ENCODE measurements at places on chromosomes 5 and 9.

DNA sequence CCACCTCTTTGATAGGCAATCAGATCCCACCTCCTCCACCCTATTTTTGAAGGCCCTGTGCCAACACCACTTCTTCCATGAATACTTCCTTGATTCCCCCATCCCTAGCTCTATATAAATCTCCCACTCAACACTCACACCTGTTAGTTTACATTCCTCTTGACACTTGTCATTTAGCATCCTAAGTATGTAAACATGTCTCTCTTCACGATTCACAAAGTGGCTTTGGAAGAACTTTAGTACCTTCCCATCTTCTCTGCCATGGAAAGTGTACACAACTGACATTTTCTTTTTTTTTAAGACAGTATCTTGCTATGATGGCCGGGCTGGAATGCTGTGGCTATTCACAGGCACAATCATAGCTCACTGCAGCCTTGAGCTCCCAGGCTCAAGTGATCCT is 1.5 kb upstream of the FXN start:
- DNase-seq: no peak

- DNase-seq: no peak
These were observed 547.2 kb downstream of the LRRC70 start for GRCh38 chr5:63125862-63126261.

DNA sequence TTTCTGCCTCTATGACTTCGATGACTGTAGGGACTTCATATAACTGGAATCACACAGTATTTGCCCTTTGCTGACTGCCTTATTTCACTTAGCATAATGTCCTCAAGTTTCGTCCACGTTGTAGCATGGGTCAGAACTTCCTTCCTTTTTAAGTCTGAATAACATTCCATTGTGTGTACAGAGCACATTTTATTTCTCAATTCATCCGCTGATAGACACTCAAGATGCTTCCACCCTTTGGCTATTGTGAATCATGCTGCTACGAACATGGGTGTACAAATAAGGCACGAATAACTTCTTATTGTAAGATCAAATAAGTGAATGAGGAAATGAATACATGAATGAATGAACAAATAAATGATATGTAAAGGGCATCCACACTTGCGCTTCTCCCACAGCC is 13.0 kb downstream of the BARX1 start:
- DNase-seq: no peak

DNA sequence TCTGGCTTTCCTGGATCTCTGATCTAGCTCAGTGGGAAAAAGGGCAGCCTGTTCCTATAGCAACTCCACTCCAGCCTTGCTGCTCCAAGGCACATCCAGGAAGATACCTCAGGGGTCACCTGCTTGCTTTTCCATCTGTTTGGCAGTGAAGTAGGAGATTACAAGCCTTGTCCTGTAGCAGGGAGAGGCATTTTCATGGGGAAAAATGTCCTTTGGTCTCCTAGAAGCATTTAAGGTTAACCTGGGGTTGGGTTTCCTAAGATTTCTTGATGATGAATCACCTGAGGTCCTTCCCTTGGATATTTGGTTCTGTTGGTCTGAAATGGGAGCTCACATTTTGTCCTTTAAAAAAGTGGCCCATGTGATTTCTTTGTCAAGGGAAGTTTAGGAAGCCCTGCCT is 1.5 kb upstream of the TMEM174 start:
- DNase-seq: no peak

- DNase-seq: no peak
These were observed 3.2 kb downstream of the TEK start for GRCh38 chr9:27112235-27112634.

DNA sequence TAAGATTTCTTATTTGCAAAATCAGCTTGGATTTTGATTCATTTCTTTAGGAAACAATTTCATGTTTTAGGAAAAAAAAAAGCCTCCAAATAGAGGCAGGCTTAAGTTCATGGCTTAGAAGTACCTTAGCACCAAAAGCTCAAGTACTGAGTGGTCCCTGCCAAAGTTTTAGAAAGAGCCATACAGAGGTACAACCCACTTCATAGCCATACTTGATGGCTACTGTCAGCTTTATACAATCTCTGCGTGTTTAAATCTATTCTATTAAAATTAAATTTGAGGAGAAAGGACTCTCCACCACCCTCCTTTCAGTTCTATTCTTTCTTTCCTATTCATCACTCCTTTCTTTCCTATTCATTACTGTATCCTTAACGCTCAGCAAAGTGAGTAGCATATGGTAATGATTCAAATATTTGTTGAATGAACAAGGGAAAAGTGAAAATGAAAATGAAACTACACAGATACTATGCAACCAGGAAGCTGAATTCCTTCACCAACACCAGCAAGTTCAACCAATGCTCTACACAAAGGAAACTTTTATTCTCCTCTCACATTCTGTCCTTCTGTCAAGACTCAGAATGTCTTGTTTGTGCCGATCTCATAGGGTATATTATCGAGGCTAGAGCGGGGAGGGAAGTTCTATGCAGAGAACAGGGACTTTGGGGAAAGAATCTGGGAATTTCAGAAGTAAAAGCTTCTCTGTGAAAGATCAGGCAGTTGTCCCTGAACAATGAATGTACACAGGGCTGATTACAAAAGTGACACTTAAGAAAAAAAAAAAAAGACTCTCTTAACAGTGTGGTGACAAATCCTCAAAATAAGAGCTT is 138.6 kb upstream of the SPEF2 start:
- no peak for DNase-seq

GRCh38 chr9:76687861-76688391 is 76.3 kb upstream of the PCA3 start:
- DNase-seq: no peak

DNA sequence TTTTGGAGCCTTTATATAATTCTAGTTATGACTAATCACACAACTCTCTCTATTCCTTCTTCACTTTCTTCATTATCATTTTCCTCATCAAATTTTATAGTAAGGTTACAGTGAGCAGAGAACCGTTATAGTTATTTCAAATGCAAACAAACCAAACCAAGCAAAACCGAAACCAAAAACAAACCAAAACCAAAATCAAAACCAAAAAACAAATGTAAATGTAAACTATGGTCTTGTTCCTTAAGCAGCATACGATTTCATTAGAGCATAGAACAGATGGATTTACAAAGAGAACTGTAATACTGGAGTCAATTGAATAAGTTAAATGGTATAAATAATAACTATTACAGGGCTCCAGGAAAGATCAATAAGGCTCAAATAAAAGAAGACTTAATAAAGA is 447.1 kb downstream of the LRRC70 start:
- no peak for DNase-seq

- no peak for DNase-seq
These were observed 30.5 kb upstream of the ZSWIM6 start for GRCh38 chr5:61301341-61302199.

GRCh38 chr5:135313946-135314345 is 85.1 kb downstream of the MACROH2A1 start:
- no peak for DNase-seq

GRCh38 chr5:116980581-116980980 is 406.0 kb upstream of the SEMA6A start:
- no peak for DNase-seq

DNA sequence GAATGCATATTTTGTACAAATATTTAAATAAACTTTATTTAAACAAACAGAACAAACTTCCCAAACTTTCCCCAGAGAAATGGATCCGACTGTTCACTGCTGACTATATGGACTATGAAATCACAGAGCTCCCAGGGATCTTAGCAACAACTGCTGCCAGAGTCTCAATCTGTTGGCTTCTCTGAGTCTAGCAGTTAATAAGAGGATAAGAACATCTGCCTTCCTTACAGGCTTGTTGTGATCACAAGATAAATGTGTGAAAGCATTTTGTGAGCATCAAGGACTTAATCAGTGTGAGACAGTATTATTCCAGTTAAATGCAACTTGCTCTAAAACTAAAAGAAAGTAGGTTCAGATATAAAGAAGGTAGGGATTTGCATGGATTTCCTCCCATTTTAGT is 31.4 kb upstream of the MYOT start:
- no peak for DNase-seq

DNA sequence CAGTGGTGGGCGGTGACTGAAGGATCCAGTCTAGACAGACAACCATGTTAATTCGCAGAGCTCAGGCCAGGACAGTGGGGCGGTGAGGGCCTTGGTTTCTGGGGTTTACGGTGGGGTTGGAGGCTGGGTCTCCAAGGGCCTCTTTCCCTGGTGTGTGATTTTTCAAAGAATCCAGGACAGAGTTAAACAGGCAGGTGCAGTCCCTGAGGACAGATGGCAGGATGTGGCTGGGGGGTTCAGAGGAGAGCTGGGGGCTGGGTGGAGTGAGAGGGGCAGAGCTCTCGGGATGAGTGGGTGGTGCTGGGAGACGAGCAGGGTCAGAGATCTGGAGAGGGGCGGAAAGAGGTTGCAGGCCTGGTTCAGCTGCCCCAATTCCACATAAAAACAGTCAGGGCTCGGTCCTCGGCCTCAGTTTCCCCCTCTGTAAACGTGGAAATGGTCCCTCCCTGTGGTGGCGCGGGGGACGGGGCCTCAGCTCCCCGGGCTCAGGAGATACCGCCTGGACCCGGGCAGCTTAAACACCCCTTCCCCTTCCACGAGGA is 145.9 kb downstream of the GAPVD1 start:
- DNase-seq: no peak

DNA sequence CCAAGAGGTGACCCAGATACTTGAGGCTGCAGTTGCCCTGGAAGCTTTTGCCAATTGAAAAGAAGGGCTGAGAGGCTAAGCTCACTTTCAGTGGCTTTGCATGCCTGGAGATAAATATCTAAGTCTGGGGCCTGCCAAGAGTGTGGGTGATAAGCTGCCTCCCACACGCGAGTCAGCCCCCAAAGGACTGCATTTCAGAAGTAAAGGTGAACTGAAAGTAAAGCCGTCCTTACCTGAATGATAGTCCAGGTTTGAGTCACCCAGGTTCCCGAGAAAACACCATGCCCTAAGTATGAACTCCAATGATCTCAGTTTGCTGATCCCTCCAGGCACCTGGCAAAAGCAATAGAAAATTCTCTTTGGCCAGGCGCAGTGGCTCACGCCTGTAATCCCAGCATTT is 22.5 kb upstream of the N4BP3 start:
- DNase-seq: no peak

DNA sequence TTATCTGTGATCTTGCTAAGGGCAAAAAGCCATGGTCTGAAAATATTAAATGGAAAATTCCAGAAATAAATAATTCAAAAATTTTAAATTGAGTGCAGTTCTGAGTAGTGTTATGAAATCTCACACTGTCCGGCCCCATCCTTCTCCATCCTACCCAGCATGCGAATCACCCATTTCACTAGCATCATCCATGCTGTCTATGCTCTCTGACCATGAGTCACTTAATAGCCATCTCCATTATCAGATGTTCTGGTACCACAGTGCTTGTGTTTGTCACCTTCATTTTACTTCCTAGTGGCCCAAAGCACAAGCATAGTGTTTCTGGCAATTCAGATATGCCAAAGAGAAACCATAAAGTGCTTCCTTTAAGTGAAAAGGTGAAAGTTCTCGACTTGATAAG is 63.3 kb upstream of the SMC5 start:
- no peak for DNase-seq

GRCh38 chr5:149464796-149465489 is 85.9 kb upstream of the IL17B start:
- no peak for DNase-seq

GRCh38 chr9:137445275-137445807 is 4.2 kb upstream of the ENTPD8 start:
- DNase-seq: peak; percentile 84

- no peak for DNase-seq
These were observed 4.8 kb downstream of the KIAA0825 start for GRCh38 chr5:94613583-94613982.

GRCh38 chr5:104539618-104540350 is 977.2 kb upstream of the NUDT12 start:
- DNase-seq: no peak

- DNase-seq: no peak
These were observed 405.8 kb upstream of the PTGER4 start for GRCh38 chr5:40273936-40274335.

GRCh38 chr9:23663125-23663524 is 162.9 kb downstream of the ELAVL2 start:
- no peak for DNase-seq

GRCh38 chr9:35816708-35817107 is 1.9 kb upstream of the HINT2 start:
- no peak for DNase-seq

DNA sequence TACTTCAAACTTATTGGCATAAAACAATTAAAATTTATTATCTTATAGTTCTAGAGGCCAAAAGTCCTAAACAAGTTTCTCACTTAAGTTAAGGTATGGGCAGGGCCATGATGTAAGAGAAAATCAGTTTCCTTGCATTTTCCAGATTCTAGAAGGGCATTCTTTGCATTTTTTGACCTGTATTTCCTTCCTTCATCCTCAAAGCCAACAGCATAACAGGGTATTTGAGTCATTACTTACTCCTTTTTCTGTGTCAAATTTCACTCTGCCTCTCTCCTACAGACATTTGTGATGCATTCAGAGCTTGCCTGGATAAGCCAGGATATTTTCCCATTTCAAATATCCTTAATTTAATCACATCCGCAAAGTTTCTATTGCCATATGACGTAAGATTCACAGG is 1499.0 kb downstream of the EFNA5 start:
- no peak for DNase-seq

- no peak for DNase-seq
These were observed 26.7 kb downstream of the KCNV2 start for GRCh38 chr9:2743937-2744529.

GRCh38 chr5:9544056-9544455 is 1.8 kb downstream of the SEMA5A start:
- no peak for DNase-seq

DNA sequence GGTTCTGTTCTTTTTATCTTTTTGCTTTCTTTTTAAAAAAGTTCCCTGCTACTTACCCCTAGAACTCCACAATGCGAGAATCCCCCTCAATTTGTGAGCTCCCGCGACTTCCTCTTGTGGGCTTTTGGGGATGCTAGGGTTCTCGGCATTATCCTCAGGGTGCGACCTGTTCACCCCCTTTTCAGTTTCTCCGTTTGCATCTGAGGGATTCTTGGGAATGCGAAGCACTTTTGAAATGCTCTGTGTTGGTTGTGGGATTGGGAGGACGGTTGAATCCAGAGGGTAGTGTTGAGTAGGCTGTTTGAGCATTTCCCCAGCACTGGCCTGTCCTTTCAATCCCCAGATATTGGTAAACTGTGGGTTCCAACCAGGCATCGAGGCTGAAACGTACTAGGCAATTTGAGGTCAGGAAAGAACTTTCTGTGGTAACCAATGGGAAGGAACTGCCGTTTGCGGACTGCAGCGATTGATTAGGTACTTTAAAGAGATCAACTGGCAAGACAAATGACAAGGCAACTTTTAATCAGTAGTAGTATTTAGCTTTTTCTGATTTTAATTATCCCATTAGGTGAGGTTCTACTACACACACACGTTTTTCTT is 415 bp downstream of the XRCC4 start:
- no peak for DNase-seq
